ENCODE measurements at places on chromosomes 16 and 17.

GRCh38 chr17:29625037-29625750, 2.5 kb upstream of the CORO6 start:
- no peak for DNase-seq

GRCh38 chr17:56737421-56738161, 96.1 kb downstream of the C17orf67 start:
- no peak for DNase-seq

GRCh38 chr16:58348986-58349385, 43.3 kb upstream of the GINS3 start:
- no peak for DNase-seq

DNA sequence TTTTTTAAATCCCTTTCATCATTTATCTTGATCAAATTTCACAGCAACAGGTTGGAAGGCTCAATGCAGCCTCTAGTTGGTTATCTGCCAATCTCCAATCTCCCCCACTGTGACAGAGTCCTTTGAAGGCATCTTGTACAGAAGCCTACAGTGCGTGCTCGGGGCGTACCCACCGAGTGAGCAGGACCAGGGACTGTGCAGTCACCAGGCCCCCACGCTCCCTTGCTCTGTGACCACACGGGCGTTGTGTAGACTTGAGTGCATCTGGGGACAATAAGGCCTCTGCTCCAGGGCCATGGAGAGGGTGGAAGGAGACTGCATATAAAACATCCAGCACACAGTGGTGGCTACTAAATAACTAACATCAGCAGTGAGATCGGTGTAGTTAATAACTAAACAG, 63.4 kb downstream of the GTF3C1 start:
- DNase-seq, result no peak

- DNase-seq, result no peak
Observed at GRCh38 chr17:81901167-81902022, 643 bp upstream of the NPB start.

DNA sequence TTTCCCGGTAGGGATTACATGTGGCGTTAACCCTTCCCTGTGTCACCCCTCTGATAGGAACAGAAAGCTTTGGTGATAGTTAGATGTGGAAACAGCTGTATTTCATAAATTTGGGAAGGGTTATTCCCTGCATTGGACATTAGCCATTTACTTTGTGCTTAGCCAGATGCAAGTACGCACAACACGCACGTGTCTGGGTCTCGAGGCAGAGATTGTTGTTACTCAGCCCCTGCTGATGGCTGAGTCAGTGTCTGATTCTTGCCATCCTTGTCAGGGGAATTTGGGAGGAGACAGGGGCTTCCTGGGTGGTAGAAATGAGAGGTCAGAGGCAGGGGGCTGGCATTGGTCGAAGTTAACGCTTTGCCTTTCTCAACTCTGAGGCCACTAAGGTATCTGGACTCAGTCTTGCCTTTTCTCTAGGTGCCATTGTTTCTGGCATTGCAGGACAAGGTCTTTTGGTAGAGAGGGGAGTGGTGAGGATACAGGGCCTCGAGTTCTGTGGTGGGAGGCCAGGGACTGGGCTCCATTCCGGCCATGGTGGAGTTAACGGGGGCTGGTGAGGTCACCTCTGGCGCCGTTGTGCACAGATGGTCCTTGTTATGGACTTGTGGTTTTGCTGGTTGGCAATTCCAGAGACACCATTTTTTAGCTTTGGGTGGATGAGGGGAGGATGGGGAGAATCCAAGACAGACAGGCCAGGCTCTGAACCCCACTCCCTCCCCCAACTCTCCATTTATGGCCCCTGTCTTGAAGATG, 8.2 kb downstream of the MMP2 start:
- peak; percentile 46 for DNase-seq

DNA sequence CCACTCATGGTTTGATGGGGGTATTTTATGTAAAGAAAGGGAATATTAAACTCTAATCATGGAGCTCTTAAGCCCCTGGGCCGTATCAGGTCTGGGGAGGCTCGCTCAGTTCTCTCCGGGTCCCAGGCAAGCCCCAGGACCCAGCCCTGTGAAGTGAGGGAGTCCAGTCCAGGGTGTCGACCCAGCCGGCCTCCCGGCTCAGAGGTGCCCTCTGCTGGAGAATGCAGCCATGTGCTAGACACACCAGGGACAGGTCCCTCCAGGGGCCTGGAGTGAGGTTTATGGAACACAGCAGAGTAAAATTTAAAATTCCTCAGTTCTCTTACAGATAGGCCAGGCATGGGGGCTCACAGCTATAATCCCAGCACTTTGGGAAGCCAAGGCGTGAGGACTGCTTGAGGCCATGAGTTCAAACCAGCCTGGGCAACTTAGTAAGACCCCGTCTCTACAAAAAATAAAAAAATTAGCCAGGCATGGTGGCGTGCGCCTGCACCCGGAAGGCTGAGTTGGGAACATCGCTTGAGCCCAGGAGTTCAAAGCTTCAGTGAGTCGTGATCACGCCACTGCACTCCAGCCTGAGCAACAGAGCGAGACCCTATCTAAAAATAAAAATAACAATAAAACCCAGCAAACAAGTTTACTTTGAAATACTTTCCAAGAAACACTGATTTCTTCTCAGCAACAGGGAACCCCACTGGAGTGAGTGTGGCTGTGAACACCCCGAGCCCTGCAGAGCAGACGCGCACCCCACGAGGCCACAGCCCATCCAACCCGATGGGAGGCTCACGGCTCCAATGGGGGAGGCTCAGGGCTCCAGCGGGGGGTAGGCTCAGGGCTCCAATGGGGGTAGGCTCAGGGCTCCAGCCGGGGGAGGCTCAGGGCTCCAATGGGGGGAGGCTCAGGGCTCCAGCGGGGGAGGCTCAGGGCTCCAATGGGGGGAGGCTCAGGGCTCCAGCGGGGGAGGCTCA, 72.2 kb downstream of the ZNF778 start:
- peak; percentile 68 for DNase-seq

DNA sequence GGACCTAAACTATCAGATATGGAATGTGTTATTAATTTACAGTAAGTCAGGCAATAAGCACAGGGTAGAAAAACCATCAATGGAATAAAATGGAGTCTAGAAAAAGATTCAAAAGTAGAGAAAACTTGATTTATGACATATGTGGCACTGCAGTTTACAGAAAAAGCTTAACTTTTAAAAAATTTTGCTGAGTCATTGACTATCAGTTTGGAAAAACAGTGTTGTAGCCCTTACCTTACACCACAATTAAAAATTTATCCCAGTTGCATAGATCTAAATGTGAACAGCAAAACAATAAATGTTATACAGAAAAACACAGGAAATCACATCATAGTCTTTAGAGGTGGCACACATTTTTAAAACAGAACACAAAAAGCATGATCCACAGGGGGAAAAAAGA, 108.5 kb downstream of the USP22 start:
- DNase-seq, result no peak
